ENCODE measurements at places on chromosomes 6 and 20.

DNA sequence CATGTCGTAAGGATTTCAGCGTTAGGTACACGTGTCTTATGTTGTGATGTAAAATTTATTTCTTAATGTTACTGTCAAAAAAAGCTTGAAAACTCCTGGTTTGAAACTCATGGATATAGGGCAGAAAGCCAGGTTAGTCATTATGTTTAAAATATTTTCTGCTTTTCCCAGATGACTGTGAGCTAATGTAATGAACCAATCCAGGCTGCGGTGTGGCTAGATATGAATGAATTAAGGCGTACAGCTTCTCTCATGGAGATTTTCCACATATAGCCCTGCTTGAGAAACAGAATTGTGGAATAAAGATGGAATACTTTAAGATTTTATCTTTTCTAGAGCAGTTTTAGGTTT lies 80.3 kb upstream of the STMND1 start:
- DNase-seq = peak; percentile 51

- DNase-seq = no peak
Measured at GRCh38 chr20:43563991-43564390, 5.2 kb downstream of the SGK2 start.

- no peak for DNase-seq
Measured at GRCh38 chr6:166763606-166764472, 136.8 kb upstream of the RPS6KA2 start.

- no peak for DNase-seq
Measured at GRCh38 chr6:167567142-167568033, 242.5 kb downstream of the TTLL2 start.

GRCh38 chr20:63482021-63482587 lies 9.6 kb upstream of the KCNQ2 start:
- no peak for DNase-seq

- no peak for DNase-seq
Measured at GRCh38 chr20:41124451-41125094, 12.8 kb upstream of the PLCG1 start.

DNA sequence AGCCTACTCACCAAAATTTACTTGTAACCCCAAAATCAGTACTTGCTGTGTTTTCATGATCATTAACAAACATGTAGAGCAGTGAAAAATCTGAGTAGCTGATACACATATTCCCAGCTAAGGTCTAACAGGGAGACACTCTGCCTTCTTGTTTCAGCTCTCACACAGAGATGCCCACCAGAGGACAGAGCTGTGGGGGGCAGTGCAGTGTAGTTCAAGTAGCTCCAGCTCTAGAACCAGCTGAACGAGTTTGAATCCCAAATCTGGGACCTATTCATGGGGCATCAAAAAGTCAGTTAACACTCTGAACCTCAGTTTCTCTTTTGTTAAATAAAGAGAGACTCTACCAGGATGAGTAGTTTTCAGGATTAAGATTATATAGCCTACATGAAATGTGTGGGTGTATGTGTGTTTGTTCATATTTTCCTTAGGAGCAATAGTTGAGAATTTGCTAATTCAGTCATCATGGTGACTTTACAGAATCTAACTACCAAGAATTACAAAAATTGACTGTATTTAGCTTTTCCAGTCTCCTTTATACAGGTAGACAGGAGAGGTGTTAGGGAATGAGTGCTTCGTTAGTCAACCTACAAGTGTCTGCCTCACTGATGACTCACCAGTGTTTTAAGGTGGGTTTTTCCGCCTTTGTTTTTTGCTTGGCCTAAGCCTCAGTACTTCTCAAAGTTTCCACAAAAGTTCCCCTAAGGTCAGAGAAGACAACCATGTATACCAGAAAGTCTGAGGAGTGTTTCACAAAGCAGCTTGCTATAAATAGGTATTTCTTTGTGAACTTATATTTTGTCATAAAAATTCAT lies 164.0 kb upstream of the RUNX2 start:
- peak; percentile 87 for DNase-seq

DNA sequence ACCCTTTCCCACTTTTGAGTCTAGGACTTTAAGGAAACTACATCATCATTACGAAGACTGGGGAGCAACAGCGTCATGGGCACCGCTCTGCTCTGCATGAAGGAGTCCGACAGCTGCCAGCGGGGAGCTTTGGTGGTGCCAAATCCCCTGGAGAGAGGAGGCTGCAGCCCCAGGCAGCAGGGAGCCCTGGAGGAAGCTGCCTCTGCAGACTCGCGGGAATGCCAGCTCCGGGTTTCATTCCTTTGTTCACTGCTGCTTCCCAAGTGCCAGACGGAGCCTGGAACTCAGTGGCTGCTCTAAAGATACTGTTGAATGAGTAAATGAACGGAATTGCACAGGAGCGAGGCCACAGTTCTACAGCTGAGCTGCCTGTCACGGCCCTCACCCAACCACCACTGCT lies 196.5 kb upstream of the THBS2 start:
- no peak for DNase-seq

DNA sequence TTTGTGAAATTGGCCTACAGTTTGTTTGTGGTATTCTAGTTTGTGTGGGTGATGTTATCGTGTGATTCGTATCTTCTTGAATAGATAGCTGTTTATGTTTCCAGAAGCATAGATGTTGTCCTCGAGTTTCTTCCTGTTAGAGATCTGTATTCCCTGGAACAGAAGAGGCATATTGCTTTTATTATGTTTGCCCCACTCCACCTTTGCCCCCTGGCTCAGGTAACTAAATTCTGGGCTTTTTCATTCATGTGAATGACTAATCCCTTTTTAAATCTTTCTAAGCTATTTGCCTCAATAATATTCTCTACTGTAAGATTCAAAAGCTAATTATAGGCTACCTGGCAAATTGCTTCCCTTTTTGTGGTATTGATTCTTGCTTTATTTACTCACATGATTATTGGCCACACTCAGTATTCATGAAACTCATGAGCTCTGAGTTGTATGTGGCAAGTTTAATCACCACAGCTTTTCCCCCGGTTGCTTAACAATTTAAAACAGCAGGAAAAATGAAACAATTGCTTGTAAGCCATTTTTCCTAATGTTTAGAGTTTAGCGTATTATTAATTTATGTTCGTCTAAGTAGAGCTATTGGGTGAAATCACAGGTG lies 12.6 kb downstream of the RNF217 start:
- DNase-seq = no peak

DNA sequence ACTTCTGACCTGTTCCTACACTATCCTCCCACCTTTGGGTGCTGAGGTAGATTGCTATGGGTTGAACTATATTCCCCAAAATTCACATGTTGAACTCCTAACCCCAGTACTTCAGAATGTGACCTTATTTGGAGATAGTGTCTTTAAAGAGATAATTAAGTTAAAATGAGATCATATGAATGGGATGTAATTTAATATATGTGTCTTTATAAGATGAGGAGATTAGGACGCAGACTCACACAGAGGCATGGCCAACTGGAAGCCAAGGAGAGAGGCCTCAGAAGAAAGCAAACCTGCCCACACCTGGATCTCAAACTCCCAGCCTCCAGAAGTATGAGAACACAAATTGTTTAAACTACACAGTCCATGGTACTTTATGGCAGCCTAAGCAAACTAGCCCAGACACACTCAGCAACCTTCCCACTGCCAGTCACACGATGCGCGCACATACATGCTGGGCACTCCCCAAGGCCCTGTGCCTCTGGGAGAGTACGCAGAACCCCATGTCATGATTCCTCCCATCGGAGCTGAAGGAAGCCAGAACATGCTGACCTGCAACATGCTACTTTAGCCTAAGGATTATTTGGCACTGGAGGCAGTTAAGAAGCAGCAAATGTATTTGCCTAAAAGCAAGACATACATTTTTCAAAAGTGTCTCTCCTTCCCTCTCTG lies 8.9 kb upstream of the SLC22A1 start:
- DNase-seq = peak; percentile 40

GRCh38 chr20:57539889-57540288 lies 14.9 kb upstream of the CTCFL start:
- DNase-seq = no peak

DNA sequence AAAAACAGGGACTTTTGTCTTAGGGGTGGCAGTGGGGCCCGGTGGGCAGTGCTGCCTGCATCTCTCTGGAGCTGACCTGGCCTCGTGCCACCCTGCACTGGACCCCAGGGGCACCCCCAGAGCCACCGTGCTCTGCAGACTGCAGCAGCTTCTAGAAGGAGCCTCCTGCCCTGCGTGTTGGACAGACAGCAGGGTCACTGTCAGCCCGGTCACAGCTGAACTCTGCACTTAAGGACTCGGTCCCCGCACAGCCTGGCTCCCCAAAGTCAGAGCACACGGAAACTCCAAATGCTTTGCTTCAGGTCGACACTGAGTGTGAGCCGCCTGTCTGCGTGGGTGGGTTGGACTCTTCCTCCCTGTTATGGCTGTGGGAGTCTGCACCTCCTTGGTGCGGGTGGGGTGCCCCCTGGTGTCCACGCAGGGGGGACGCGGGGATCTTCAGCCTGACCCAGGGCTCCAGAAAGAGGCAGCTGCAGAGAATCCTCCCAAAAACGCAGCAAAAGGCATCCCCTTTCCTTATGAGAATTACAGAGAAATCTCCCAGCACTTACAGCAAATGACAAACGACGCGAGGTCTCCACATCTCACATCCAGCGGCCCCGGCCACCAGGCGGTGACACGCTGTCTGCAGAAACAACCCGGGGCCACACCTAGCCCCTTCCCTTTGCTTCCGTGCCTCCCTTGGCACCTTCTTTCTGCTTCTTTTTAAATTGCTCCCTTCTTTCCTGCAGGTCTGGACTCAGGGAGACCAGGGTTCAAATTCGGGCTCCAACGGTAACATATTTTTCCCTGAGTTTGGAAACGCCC lies 36.3 kb upstream of the DACT2 start:
- DNase-seq = no peak

GRCh38 chr6:134351615-134352474 lies 33.9 kb upstream of the SGK1 start:
- no peak for DNase-seq

- DNase-seq = no peak
Measured at GRCh38 chr6:158783167-158783450, 36.1 kb downstream of the EZR start.

DNA sequence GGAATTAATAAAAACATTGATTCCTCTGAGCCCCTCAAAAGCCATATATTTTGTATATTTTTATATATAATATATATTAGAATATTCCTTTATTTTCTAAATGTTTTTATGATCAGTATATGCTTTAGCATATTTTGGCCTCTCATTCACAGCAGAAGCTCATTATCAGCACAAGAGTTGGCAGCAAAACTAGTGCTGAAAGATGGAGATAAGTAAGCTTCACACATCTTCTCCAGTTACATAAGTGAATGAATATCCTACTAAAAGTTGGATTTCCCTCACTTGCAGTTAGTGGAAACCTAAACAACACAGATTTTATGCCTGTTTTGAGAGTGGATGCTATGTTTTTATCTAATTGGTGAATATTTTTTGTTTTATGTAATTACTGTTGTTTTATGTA lies 1303.8 kb upstream of the ADGRB3 start:
- no peak for DNase-seq

- DNase-seq = no peak
Measured at GRCh38 chr6:167565884-167566599, 241.2 kb downstream of the TTLL2 start.

- DNase-seq = no peak
Measured at GRCh38 chr20:1757606-1758512, 100.3 kb upstream of the SIRPG start.

GRCh38 chr6:3440911-3441310 lies 15.9 kb downstream of the SLC22A23 start:
- no peak for DNase-seq

DNA sequence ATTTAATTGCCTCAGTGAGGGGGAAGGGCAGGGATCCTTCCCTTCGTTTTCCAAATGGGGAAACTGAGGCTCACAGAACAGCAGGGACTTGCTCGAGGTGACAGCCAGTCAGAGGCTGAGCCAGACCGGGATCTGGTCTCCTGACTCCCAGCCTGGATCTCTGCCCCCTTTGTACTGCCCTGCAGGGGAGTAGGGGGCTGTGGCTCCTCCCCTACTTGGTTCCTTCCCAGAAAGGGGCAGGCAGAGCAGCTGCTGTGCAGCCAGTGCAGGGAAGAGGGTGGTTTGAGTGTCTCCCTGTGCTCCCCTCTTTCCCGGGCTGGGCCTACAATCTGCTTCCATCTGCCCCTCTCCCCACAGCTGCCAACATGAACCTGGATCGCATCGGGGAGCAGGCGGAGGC lies 37.6 kb downstream of the UQCC2 start:
- no peak for DNase-seq

DNA sequence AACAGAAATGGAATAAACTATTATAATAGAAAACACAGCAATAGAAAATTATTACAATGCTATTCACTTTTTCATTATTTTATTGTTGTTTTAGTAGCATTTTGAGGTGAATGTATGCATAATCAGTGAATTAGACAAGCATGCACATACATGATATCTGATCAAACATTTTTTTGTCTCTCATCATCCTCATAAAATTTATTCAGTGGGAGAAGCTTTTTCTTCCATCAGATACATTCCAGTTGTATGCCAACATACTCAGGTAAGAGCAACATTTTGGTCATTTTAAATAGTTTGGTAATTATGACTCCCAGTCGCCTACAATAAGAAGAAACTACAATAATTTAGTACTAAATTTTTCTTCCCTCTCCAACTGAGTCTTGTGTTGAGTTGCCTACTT lies 44.5 kb downstream of the ADGRF1 start:
- DNase-seq = no peak

- peak; percentile 93 for DNase-seq
Measured at GRCh38 chr6:70709826-70710225, 42.1 kb downstream of the SMAP1 start.

DNA sequence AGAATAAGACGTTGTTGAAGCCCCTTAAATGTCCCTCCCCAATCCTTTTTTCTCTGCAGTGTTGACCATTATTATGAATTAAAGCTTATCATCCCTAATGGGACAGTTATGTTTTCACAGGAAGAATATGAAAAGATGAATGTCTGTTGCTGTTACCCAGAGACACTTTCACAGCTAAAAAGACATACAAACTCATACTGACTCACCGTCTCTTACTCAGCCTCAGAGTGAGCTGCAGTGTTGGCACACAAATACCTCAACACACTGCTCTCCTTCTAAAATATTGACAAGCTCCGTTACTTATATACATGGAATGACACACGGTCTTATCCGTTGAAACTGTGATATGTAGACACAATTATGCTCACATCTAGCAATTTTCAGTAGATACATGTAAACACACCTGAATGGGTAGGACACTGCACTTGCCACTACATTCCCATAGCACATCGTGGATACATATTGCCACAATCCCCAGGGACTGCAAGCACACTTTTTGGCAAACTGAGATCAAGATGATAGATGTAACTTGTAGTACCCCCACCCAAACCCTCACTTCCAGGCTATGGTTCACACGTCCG lies 9.6 kb upstream of the SAPCD1 start:
- peak; percentile 80 for DNase-seq
